Uterus (tissue), 4 donors: ENCODE measurements at places on chromosomes 5 and 9. TPM values are rescaled to one million over a fixed set of nuclear protein-coding genes. Genes with fewer than 3 reads are reported as not detected.

The MARVELD2 gene
- 0.26 TPM for total RNA-seq

DNA sequence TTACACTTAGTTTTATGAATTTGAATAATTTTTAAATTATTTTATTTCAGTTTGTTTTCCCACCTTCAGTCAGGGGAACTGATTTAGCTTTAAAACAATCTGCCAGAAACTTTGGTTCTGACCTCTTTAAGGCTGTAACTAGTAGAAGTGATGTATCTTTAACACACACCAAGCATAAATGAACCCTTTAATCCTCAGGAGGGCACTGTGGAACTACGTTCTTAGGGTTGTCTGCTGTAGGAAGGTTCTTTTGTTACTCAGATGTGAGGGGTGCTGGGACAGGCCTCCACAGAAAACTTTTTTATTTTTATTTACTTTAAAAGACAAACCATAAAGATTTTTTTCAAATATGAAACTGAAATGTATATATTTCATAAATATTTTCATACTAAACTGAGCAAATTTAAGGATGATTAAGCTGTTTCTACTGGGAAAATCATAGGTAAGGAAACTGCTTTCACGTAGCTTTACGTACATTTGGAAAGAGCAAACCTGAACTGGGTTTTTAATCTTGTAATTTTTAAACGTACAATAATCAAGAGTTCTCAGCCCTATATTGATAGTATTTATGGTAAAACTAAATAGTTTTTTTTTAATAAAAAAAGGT lies 5.3 kb downstream of the KLF4 start:
- H3K27me3 ChIP-seq: no peaks in the 10 kb centered on the region
- H3K27ac ChIP-seq: peak overlapping the region; percentile 89
- DNase-seq: peak; percentile 49
- no peaks in the 10 kb centered on the region for H3K36me3 ChIP-seq

DNA sequence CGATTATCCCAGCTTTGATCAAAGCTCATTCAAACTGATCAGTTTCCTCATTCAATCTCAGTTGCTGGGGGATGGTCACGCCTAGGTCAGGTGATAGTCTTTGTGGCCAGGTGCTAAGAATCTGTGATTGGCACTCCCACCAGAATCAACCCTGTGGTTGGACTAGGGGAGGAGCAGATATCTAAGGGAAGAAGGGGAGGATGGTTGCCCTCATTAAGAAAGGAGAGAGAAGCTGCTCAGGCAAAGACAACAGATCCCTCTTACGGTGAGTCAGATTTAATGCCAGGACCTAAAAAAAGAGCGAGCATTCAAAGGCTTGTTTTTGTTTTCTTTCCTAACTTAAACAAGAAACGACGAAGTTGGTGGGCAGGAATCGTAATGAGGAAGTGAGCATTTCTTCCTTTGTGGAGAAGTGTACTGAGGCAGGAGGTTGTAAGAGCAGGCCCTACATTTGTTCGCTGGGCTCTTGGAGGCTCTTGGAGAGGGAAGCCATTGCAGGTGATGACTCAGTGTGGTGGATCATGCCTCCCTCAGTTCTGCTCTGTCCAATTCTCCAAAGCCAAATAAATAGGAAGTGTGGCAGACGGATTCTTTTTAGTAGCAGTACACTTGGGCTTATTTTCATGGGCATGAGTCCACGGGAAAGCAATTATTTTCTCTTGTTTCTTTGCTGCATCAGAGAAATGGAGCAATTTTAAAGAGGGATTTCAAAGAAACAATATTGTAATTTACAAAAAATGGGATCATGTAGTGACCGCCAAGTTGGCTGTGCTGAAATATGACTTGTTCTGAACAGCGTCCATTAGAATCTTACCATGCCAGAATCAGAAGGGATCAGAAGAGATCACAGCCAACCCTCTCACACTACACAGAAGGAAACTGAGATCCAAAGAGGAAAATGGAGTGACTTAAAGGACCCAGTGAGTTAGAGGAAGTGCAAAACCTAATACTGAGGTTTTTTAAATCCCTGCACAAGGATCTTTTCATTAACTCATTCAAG lies 18.7 kb upstream of the TGFBR1 start:
- H3K4me1 ChIP-seq: no peaks in the 10 kb centered on the region
- H3K27ac ChIP-seq: peak overlapping the region; percentile 36
- DNase-seq: peak; percentile 30

- no peak overlapping the region for H3K4me3 ChIP-seq
These were observed 62.5 kb upstream of the PSD2 start for GRCh38 chr5:139733010-139733688.

GRCh38 chr9:95715868-95716435 lies 159.5 kb upstream of the ERCC6L2 start:
- no peaks in the 10 kb centered on the region for H3K4me1 ChIP-seq
- H3K36me3 ChIP-seq: no peaks in the 10 kb centered on the region
- DNase-seq: no peak
- no peak overlapping the region for H3K27ac ChIP-seq
- H3K4me3 ChIP-seq: no peak overlapping the region
- no peaks in the 10 kb centered on the region for H3K27me3 ChIP-seq
